Activated CD8-positive, alpha-beta memory T cell treated with anti-CD3 and anti-CD28 coated beads, Interleukin-2, amount 50 U/mL, for 4 hours (primary cell): ENCODE measurements at places on chromosomes 5 and 9.

- peak; percentile 69 for DNase-seq
These were observed 2.3 kb upstream of the SLC4A9 start for GRCh38 chr5:140357726-140358093.

- no peak for DNase-seq
These were observed at the start of gene SGCD for GRCh38 chr5:156326718-156327259. SGCD (plus strand) TSS chr5:156327164.

- DNase-seq: no peak
These were observed 5.7 kb upstream of the C5orf46 start for GRCh38 chr5:147912011-147912410.

DNA sequence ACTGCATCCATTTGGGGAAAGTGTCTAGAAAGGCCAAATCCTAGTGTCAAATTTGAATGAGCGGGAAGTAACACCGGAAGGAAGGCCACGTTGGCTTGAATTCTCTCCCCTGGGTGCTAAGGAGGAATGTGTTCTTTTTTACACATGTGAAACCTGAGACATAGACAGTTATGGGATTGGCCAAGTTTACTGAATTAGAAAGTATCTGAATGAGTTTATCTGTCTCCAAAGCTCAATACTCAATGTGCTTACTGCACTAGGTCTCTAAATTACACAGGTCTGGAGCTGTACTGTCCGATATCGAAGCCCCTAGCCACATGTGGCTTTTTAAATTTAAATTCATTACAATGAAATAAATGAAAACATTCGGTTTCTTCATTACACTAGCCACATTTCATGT lies 6.0 kb downstream of the DMRT1 start:
- DNase-seq: no peak

DNA sequence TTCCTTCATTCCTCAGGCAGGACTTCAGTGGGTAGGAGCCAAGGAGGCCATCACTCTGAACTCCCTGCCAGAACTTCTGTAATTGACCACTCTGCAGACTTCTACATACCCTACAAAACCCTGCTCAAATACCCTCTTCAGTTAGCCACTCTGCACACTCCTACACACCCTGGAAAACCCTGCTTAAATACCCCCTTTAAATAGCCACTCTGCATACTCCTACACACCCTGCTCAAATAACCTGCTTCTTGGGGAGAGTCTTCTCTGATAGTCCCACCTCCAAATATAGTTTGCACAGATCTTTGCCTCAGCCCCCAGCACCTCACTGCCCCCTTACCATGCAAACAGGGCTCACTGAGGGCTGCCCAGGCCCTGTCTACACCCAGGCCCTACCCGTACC lies 18.6 kb upstream of the CARD19 start:
- DNase-seq: no peak

GRCh38 chr9:97980918-97981845 lies 2.0 kb upstream of the ANP32B start:
- DNase-seq: no peak

- DNase-seq: no peak
These were observed 45.2 kb upstream of the NEURL1B start for GRCh38 chr5:172595596-172596455.

DNA sequence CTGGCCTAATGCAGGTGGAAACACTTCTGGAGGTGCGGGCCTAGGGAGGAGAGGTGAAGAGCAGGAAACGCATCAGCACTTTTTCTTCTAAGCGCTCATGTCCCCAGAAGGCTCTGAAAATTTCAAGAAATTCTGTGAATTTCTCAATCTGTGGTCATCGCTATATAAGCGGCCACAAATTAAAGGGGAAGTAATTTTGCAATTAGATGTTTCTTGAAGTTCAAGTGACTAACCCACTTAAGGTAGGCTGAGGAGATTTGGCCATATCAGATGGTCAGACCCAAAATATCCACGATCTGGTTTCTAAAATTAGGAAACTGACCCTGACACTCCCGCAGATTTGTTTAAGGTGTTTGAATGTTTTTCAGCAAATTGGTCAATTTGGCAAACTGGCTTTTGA lies 16.6 kb upstream of the HMGCR start:
- DNase-seq: no peak

- no peak for DNase-seq
These were observed 83.3 kb downstream of the SUSD1 start for GRCh38 chr9:112091810-112092209.

DNA sequence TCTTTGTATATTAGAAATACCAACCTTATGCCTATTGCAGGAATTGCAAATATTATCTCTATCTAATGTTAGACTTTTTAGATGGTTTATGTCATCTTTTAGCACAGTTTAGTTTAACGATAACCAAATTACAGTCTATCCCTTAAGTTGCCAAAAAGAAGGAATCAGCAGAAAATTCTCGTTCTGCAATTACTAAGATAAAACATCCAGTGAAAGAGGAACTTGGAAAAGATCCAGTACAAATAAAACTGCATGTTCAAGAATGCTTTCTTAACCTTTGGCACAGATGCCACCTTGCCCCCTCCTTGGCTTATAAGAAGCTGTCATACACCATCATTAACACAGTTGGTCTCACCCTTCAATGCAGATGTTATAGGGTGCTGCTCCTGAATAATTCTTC lies 124.0 kb downstream of the SEMA5A start:
- no peak for DNase-seq

DNA sequence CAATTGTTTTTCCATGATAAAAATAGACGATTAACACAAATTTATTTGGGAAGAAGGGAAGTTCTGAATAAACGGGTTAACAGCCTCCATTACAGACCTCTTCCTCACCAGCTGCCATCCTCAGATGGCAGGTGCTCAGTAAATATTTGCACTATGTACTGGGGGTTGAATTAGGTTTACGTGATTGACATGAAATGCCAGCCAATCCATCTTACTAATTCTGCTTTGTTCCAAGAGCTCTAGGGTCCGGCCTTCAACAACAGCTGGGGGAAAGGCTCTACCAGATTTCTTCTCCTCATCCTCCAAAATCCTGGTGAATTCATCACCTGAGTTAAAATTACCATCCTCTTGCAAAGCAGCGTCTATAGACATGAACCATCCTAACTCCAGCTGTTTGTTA lies 104.6 kb downstream of the MTX3 start:
- no peak for DNase-seq

GRCh38 chr9:90038763-90039162 lies 434.0 kb downstream of the GADD45G start:
- DNase-seq: no peak

GRCh38 chr5:1445689-1446601 lies 705 bp upstream of the SLC6A3 start:
- DNase-seq: no peak

DNA sequence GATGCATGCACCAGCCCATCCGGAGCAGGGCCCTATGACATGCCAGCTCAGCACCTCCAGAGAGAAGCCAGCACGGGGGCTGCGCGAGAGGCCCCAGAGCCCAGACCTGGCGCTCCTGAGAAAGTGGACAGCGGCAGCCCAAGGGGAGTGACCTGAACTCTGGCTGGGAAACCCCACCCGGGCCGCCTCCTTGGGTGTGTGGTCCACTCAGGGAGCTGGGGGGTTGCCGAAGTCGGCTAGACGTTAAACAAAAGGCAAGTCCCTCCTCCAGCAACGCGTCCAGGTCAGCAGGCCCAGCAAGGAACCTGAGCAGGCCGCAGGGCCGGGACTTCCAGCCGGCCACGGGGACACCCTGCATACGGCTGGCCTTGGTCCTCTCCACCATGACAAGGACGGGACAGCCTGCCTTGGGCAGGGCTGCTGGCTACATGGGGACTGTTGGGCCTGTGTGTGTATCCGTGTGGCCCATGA lies 35.7 kb downstream of the NACC2 start:
- no peak for DNase-seq

GRCh38 chr5:159106569-159107282 lies 7.0 kb upstream of the EBF1 start:
- peak; percentile 74 for DNase-seq

- no peak for DNase-seq
These were observed 29.5 kb downstream of the RANBP3L start for GRCh38 chr5:36272136-36272690.

DNA sequence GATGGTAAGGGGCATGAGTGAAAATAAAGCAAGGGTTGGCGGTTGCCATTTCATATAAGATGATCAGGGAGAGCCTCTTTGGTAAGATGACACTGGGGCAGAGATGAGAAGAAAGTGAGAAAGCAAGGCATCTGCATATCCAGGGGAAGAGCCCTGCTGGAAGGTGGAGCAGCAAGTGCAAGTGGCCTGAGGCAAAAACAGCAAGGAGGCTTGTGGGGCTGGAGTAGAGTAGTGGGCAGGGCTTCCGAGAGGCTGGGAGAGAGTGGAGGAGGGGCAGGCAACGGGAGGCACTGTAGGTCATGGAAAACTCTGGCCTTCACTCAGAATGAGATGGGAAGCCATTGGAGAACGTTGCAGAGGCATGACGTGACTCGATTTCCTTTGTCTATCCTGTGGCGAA lies 199.2 kb downstream of the ARHGEF28 start:
- no peak for DNase-seq

- no peak for DNase-seq
These were observed 38.7 kb upstream of the RAB3C start for GRCh38 chr5:58544195-58544594.

- no peak for DNase-seq
These were observed 4.9 kb upstream of the PDGFRB start for GRCh38 chr5:150160448-150161081.

GRCh38 chr5:149402291-149402690 lies 23.2 kb upstream of the IL17B start:
- no peak for DNase-seq

DNA sequence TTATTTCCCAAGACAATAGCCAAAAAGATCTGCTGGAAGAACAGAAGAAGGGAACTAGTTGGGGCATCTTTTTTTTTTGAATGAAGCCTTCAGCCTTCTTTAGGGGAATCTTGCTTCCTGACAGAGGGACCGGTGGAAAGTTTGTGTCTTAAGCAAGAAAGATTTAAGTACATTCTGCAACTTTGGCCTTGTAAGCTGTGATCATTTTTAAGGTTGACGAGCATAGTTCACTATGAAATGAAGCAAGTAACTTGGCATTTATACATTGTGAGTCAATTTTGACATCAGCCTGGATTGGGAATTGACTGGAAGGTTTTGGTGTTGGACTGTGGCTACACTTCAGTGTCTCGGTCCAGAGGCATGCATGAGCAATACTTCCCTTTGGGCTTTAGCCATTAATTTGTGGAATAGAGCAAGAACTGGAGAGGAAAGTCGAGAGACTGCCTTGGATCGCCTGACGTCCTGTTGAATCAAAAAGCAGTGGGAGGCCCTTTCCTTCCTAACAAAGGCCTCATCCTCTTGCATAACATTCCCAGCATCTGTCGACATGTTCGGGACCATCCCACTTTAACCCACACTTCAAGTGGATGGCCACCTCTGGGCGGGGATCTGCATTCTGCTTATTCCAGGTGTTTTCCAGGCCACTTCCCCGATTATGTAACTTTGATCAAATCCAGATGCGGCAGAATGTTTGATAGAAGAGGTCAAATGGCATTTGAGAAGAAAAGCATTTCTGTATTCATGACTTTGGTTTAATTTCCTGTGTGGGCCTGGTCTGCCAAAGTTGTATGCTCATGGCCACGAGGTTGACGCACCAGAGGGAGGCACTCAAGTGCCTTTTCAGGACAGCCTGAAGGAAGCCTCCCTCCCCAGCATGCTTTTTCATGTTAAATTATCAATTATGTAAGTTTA lies 12.5 kb downstream of the ABL1 start:
- no peak for DNase-seq

GRCh38 chr9:124770359-124771020 lies 621 bp downstream of the NR6A1 start:
- peak; percentile 26 for DNase-seq

- DNase-seq: no peak
These were observed 573.6 kb upstream of the ARRDC3 start for GRCh38 chr5:91956738-91957137.

DNA sequence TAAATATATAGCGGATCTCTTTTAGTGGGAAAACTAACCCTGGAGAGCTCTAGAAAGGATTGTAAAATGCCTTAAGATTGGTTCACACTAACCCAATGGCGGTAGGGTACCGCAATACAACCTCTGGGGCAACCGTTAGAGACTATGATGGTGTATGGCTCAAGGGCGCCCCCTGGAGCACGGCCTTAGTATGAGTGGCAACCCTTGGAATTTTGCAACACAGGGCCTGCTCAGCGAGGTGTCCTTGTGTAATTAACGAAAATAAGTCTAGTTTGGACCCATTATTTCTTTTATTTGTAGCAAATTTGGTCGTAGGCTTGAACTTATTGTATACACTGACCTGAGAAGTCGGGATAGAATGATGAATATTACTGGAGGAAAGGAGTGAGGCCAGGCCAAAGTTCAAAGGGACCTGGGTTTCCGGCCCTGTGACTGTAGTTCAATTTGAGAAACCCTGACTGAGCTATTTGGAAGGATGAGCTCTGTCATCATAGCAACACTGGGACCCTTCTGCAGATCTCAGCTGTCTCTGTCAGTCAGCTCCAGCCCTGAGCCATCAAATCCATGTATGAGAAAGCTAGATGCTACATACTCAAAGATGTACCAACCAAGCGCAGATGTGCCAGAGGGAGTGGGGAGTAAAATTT lies 54.8 kb downstream of the CAMK4 start:
- peak; percentile 91 for DNase-seq

DNA sequence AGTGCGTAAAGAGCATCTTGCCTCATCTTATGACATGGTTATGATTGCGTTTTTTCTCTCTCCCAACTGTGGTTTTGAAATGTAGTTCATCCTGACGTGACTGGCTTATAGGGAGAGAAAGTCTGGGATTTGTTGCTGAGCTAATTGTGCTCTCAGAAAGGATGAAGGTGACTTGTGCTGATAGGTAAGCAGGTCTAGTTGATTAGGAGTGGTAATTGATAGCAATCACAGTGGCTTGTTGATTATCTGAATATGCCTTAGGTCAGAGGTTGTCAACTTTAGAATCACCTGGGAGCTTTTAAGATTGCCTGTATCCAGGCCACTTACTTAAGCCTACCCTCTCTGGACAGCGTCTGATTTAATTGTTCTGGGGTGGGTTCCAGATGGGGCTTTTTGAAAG lies 117.8 kb downstream of the TLE4 start:
- no peak for DNase-seq

DNA sequence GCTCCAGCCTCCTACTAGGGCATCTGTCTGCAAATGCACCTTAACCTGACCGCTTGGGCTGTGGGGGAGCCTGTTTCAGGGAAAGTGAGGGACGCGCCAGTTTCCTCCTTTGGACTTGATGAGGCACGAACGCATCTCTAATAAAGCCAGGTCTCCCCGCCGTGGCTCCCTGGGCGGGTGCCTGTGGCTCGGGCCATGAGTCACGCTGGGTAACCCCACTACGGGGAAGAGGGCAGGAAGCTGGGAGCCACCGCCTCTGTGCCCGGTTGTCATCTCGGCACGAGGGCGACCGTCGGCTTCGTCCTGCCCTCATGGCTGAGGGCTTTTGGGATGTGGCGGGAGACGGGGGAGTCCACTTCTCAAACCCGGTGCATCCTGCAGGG lies 12.1 kb downstream of the NOTCH1 start:
- DNase-seq: peak; percentile 79

GRCh38 chr5:156186760-156187159 lies 140.2 kb upstream of the SGCD start:
- DNase-seq: no peak

GRCh38 chr5:128074171-128074570 lies 9.4 kb upstream of the SLC12A2 start:
- DNase-seq: no peak
